Activated CD4-positive, alpha-beta T cell treated with anti-CD3 and anti-CD28 coated beads, Interleukin-2, amount 10 ng/mL, durations not matched to agents 7 days and 5 days (primary cell): ENCODE measurements at places on chromosomes 7 and 10.
A peak's percentile ranks its signal among the peaks of the same experiment; 100 is the strongest.

DNA sequence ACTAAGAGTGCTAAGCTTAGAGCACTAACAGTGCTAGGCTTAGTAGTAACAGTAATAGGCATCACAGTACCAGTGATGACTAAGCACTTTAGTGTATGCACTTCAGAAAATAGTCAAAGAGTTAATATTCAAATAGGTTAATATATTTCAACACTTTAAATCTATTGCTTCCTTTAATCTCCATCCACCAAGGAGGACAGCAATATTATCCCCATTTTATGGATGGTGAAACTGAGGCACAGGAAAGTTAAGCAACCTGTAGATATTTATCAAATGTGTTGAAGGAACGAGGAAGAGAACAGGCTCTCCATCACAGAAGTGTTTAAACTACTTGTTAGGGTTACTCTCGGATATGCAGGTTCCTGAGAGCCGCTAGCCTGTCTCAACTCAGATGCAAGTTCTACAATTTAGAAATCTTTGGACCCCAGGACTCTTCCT is 165.5 kb downstream of the PRKAG2 start:
- DNase-seq = no peak

GRCh38 chr10:63702092-63702491 is 180.9 kb downstream of the REEP3 start:
- no peak for DNase-seq

- no peak for DNase-seq
Measured at GRCh38 chr7:17548014-17548653, 249.7 kb downstream of the AHR start.

DNA sequence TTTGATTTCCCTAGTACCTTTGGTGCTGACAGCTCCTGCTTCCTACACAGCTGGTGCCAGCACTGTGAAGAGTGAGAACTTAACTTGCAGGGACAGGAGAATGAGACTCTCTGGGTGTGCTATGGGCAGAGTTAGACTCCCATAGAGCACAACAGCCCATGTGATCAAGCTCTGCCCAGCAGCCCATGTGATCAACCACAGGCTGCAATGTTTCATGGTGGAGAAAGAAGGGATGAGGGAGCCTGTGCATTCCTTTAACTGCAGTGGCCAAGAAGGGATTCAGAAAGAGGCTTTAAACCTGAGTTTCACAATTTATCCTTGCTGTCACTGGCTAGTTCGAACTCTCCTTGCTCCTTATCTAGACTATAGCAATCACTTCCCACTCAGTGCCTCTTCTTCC is 10.0 kb upstream of the MEST start:
- DNase-seq = no peak

DNA sequence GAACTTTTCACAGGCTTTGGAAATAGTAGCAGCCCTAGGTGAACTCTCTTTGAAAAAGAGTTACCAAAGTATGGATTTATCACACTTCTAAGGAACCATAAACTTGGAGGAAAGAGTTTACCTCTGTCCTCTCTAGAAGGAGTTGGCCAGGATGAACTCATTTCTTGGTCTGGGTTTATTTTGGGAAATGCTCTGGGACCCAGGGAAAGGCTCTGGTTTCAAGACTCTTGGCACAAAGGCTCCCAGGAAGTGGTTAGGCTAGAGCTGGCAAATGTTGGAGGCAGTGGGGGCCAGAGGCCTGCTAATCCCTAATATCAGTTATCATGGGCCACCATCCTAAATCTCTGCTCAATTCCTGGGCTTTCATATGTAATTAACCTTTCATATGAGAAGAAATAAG is 36.3 kb upstream of the CDK6 start:
- no peak for DNase-seq

DNA sequence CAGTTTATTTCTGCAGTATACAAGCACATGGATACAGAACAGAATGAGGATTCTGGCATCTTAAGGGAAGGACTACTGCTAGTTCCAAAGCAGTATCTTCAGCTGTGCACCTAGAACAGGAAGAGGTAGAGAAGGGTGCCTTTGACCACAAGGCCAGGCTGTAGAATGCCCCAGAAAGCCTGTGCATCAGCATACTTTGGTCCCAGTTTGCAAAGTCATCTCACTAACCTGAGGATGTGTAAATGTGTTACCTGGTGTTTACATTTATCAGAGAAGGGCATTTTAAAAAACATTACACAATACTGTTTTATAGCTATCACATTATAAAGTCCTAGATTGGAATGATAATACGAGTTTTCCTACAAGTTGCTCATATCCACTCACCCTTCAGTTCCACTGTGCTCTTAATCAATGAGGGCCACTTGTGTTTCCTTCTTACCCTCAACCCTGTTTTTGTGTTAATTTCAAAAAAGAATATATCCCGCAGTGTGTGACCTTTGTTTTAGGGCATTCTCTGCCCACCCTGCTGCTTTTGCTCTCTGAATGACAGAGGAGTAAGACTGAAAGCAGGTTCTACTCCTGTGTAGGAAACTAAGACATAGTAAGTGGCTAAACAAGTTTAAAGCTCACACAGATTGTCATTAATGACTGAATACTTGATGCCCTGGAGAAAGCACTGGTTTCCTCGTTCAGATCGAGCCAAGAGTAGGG is 3.4 kb downstream of the SLC35G1 start:
- DNase-seq = no peak

- DNase-seq = no peak
Measured at GRCh38 chr10:130805635-130806030, 505.9 kb downstream of the TCERG1L start.

DNA sequence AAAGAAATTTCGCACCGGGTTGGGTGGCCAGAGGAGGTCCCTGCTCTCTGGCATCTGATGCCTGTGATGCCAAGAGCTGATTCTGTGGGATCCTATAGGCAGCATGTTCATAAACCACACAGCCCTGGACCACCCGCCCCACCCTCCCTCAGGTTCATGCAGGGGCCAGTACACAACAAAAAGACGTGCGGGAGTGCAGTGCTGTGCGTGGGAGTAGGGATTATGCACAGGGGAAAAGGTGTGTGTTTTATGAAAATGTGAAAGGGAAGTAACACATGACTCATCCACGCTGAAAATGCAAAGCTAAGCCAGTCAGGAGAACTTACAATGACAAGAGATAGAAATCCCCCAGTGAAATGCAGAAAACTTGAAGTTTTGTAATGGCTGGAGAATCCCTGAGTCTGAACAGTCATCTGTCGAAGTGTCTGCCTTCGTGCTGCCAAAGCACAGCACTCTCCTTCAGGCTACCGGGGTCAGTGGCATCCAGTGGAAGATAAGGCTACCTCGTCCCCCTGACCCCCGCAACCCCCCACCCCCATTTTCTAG is 1.1 kb downstream of the KIAA1217 start:
- no peak for DNase-seq

GRCh38 chr10:11886851-11887250 is 63.7 kb downstream of the PROSER2 start:
- no peak for DNase-seq

DNA sequence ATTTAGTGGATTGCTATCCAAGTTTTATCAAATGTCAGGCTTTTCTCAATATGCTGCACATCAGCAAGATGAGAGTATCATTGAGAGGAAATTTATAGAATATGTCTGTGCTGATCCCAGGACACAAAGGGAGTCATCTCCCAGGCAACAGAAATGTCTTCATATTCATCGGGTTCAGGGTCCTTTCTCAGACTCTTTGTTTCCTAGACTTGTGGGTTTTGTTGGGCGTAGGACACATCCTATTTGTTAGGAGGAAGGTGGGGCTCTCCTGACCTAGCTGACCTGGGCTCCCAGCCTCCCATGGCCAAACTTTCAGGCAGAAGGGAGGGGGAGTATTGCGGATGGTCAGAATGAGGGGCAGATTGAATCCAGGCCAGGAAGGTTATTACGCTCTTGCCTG is 22.9 kb upstream of the NPS start:
- DNase-seq = no peak

GRCh38 chr10:126702181-126702580 is 31.7 kb upstream of the C10orf90 start:
- no peak for DNase-seq

GRCh38 chr7:155348806-155349205 is 51.1 kb downstream of the INSIG1 start:
- no peak for DNase-seq

GRCh38 chr7:149692557-149692982 is 80.8 kb downstream of the ZNF467 start:
- no peak for DNase-seq

DNA sequence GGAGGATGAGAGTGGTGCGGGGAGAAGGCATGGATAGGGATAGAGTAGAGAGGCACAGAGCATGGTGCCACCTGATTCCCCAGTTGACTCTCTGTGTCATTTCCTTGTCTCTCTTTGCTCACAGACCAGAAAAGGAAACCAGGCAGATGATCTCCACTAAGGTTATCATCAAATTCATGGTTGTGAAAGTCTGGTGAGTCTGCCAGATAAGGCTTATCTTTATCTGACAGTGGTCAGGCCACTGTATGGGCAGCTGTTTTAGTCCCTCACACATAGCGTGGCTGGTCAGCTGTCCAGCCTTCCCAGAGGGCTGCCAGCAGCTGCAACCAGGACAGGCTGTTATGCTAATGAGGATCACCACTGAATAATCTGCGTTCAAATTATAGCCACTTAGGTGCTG is 99.0 kb downstream of the ADRA2A start:
- DNase-seq = no peak

GRCh38 chr7:31307972-31308371 is 32.6 kb downstream of the NEUROD6 start:
- DNase-seq = no peak

- DNase-seq = peak; percentile 10
Measured at GRCh38 chr10:42367532-42368230, 270.7 kb downstream of the ZNF33B start.

- DNase-seq = no peak
Measured at GRCh38 chr7:136878878-136879277, 10.4 kb downstream of the CHRM2 start.

DNA sequence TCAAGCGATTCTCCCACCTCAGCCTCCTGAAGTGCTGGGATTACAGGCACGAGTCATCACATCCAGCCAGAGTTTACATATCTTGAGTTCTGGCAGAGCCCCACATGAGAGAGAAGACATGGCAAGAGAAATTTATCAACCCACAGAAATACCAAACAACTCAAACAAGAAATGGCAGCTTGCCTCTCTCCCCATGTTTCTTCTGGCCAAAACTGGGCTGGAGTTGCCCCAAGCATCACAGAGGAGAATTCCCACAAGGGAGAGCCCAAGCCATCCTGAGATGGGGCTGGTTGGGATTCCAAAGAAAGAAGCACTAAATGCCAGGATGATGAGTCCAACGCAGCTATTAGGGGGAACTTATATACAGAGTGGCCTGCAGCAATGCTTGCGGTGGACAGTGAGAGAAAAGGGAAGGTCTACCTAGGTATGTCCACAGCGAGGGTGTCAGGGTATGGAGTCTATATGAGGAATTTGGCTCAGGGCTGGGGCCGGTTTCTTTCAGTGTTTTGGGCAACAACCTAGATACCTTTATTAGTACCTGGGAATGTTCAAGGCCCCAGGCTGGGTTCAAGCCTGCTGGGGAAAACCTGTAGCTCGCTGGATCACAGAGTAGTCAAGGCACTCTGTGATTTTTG is 14.5 kb upstream of the PAX4 start:
- DNase-seq = no peak

- DNase-seq = no peak
Measured at GRCh38 chr7:156578578-156578940, 62.0 kb upstream of the RNF32 start.

- DNase-seq = no peak
Measured at GRCh38 chr10:53536322-53536721, 763.7 kb upstream of the MBL2 start.

- DNase-seq = no peak
Measured at GRCh38 chr10:67110286-67110685, 184.4 kb downstream of the LRRTM3 start.

DNA sequence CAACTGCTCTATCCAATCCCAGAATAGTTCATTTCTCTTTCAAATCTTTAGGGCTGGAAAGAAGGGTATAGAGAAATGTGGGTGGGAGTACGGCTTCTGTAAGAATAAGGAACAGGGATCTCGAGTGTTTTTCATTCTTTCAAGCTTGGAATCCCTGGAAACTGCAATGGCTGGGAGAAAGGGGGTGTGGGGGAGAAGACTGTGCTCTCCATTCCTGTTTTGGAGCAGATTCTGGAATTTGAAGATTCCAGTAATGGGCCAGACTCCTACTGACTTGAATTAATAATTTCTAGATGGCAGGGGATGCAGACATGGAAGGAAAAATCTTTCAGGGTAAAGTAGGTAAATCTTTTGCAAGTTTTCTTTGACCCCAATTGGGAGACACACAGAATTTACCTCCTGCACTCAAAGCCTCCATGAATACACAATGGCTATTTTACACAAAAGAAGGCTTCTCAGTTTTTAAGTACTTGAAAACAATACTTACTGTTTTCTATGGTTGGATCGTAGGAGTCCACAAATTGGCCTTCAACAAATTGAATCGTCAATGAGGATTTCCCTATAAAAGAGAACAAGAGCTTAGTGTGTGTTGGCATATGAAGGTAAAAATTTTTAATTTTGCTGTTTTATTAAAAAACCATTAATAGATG is 29.1 kb downstream of the RHEB start:
- DNase-seq = no peak

- peak; percentile 16 for DNase-seq
Measured at GRCh38 chr10:16853201-16853600, 36.0 kb upstream of the RSU1 start.
